HCT116 (cell line): ENCODE measurements at places on chromosomes 11 and 22.

DNA sequence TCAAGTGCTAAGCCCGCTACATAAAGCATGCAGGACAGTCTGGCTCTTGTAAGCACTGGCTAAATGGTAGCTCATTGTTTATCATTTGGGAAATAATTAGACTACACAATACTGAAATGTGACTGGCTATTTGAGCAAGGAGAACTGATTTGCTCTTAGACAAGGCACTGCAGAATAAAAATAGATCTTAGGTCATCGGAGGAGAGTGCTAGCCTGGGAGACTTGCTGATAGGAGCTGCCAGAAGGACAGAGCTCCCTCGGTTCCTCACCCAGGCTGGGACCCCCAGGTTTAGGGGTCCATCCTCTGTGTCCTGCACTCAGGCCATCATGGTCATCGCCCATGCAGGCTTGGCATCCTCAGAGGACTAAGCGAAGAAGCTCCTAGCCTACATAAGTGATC, 184.4 kb upstream of the NCAM1 start:
- DNase-seq: no peak

DNA sequence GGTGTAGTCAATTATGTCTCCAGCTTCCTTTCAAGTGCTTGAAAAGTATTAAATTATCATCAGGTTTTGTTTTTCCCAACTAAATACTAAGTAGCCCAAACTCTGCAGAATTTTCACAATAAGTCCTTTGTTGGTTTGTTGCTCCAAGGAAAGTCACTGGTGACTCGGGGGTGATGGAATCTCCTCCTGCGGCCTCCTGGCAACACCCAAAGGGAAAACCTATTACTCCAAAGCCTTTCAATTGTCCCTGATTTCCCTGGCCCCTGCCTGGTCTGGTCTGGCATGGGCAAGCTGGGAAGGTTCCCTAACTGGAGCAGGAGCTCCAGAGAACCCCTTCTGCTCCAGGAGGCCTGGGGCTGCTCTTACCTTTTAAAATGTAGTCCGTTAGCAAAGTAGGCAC, 47.9 kb downstream of the FEZ1 start:
- peak; percentile 24 for DNase-seq

DNA sequence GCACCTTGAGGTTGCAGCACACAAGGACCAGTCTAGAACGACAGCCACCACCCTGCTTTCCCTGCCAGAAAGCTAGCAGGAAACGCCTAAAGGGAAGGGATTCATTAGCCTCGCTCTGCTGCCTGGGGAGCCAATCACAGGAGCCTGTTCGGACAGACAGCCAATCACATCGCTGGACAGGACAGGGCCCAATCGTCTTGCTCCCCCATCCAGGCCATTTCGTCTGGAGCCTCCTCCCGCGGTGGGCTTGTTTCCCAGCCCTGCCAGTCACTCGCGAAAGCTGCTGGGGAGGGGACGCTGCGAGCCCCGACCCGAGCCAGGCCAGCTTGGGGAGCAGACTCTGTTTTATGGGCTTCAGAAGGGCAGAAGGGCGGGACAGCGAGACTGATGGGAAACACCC, 79.8 kb upstream of the NCAM1 start:
- DNase-seq: no peak

GRCh38 chr11:97814325-97814959, 1206.3 kb upstream of the CNTN5 start:
- no peak for DNase-seq

DNA sequence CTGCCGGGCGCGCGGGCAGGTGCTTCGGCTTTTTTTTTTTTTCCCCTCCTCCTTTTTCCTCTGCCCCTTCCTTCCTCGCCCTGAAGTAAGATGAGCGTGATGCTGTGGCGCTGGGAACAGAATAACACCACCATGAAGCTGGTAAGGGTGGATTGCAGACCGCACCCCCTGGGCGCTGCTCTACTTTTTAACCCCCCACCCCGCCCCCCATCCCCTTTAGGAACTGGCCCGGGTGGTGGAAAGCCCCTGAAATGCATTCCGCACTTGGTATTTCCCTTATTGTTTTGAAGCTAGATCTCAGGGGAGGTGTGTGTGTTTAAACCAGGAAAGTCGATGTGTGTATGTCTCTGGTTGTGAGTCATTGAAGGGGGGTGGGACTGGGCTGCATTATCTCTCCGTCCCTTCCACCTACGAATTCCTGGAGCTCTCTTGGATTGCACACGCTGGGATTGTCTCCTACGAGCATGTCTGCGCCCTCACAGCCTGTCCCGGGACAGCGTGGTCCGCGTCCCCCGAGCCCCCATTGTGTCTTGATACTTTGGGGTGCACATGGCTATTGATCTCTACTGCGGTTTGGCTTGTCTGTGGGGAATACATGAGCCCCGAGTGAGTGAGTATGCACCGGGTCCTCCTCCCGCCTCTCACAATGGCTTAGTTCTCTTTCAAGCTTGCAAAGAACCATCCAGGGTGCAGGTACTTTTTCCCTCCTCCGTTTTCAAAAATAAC, 64.9 kb downstream of the NAV2 start:
- no peak for DNase-seq

DNA sequence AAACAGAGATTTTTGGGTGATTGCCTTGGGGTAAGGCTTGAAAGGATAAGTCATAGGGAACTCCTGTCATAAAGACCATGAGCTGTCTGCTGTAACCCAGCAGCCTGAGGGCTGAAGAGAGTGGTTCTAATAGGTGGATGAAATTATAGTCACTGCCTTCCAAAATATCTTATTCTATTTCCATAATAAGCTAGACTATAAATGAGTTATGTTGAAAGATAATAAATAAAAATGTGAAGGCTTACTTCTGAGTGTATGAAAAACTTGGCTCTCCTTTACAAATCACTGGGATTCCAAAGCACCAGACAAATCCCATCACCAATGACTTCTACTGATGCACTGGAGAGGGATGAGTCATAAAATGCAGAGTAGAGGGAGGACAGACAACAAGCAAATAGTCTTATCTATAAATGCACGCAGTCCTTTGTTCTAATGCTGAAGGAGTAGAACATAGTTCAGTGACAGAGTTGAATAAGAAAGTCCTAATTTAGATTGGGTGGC, 775.0 kb upstream of the LRRC4C start:
- no peak for DNase-seq

DNA sequence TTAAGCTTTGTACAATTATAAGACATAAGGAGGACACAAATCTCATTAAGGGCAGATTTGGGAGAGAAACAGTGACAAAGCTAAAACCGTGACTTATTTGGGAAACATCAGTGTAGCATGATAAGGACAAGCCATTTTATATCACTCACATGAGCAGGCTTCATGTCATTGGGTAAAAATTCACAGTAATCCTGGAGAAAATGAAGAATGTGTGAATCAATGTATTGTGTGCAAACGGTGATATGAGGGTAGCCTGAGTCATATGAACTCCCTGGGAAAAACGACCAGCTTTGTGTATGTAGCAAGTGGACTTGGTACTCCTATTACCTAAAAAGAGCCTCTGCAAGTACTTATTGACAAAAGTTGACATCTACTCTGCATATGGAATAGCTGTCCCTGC, 6.0 kb upstream of the TRIM34 start:
- DNase-seq: no peak

DNA sequence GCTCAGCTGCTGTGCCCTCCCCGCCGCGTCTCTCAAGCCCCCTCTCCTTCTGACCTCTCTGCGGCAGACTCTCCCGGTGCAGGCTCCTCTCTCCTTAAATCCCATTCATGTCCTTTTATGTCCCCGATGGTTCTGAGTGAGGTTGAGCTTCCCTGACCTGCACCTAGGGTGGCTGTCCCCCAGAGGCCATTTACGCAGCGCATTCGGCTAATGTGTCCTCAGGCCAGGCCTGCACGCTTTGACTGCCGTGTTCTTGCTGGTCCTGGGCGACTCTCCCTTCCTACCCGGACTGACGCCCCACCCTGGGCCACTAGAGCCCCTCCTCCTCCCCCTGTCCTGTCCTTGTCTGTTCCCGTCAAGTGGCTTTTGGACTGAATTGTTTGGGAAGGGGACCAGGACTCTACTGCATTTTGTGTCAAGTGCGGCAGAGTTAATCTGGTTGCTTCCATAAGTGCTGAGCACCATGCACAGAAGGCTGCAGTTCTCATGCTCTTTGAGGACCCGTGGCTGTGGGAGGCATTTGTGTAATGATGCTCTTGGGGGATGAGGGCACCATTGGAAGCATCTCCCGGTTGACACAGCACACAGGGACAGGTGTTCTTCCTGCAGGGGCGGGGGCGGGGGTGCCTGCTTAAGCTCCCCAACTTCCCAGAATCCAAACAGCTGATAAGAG, 37.1 kb downstream of the IGHMBP2 start:
- no peak for DNase-seq

GRCh38 chr11:24400059-24400665, 96.7 kb upstream of the LUZP2 start:
- DNase-seq: no peak

DNA sequence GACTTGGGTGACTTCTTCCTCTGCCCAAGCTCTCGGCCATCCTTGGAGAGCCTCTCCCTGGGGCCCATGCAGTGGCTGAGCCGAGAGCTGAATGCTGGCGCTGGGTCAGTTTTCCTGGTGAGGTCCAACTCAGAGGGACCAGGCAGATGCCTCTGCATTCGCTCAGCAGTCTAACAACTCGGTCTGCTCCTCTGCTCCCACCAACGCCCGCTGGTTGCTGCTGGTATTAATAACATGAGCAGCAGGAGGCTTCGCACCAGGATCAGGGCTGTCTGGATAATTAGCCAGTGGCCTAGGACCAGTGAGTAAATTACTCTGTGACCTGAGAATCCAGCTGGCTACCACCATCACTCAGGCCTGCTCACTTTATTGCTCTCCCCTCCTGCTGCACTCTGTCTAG, 77.7 kb upstream of the FAM181B start:
- no peak for DNase-seq

- no peak for DNase-seq
These were observed 35.1 kb upstream of the WNT11 start for GRCh38 chr11:76241243-76242000.
